AG09319 (cell line): ENCODE measurements at places on chromosomes 3 and 15.

DNA sequence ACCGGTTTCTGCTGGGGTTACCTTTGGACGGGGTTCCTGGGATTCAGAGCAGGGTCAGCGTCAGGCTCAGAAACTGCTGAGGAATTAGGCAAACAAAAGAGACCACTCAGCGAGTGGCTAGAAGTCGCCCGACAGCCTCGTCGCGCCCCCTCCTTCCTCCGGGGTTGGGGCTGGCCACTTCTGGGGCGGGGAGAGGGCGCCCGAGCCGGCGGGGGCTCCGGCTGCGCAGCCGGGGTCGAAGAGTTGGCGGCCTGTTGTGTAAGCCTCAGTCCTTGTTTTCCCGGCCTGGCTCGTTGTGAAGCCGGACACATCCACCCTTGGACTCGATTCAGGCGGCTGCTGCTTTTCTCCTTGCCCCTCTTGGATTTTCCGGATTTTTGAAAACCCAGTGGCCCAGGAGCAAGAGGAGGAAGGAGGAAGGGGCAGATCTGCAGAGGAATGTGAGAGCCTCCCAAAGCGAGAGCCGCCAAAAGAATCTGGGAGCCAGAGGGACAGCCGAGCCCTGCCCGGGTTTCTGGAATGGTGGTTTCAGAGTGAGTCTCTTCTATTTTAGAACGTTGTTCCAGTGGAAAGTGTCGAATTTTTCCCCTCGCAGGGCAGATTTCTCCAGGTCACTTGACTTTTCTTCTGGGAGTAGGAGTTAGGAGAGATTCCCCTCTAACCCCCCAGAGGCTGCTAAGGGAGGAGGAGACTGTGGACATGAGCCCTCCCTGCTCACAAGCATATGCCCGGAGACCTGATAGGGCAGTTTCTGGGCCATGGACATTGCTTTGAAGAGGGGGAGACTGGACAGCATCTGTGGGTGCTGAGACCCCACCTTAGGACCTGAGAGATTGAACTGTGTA, 666 bp downstream of the SNX33 start:
- DNase-seq = no peak

DNA sequence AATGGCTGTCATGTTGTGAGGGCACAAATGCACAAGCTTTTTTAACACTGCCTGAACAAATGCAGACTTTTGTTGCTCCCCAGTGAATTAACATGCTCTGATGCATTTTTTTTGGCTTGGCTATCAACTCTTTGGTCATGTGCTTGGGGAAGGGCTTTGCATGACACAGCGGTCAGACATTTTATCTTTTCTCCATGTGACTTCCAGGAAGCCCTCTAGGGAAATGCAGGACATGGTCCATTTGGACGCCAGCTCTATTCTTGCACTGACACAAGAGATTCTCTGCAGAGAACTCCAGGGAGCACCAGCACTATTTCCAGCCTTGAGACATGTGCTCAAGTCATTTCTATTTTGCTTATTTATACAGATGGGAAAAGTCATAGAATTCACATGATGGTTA, 46.2 kb downstream of the NEK11 start:
- DNase-seq = peak; percentile 14

- no peak for DNase-seq
Observed at GRCh38 chr15:29113336-29114220, 156.0 kb downstream of the NSMCE3 start.

- DNase-seq = no peak
Observed at GRCh38 chr3:22951910-22952309, 251.2 kb upstream of the UBE2E2 start.

DNA sequence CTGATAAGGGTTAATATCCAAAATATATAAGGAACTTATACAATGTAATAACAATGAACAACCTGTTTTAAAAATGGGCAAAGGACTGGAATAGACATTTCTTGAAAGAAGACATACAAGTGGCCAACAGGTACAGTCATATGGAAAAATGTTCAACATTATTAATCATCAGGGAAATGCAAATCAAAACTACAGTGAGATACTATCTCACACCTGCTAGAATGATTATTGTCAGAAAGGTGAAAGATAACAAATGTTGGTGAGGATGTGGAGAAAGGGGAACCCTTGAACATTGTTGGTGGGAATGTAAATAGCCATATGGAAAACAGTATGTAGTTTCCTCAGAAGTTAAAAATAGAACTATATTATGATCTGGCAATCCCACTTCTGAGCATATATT, 20.4 kb downstream of the GOLM2 start:
- no peak for DNase-seq

DNA sequence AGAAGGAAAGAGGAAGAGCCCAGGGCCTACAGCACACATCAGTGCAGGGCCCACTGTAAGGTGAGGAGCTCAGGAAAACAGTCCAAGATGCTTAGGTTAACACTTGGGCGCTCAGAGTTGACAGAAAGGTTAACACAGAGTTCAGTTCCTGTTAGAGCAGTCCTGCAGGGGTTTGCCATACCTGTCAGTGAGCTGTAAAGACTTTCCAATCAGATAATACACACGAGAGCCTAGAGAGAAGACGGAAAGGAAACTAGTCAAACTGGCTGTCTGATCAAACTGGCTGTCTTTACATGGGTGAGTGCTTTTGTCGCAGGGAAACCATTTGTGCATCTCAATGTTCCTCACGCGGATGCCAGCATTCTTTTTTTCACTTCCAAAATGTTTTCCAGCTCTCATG, 61.4 kb upstream of the ARHGEF26 start:
- DNase-seq = no peak

- DNase-seq = peak; percentile 49
Observed at GRCh38 chr3:157493627-157494550, 9.3 kb downstream of the VEPH1 start.

- DNase-seq = no peak
Observed at GRCh38 chr3:41290736-41291135, 91.4 kb downstream of the CTNNB1 start.

DNA sequence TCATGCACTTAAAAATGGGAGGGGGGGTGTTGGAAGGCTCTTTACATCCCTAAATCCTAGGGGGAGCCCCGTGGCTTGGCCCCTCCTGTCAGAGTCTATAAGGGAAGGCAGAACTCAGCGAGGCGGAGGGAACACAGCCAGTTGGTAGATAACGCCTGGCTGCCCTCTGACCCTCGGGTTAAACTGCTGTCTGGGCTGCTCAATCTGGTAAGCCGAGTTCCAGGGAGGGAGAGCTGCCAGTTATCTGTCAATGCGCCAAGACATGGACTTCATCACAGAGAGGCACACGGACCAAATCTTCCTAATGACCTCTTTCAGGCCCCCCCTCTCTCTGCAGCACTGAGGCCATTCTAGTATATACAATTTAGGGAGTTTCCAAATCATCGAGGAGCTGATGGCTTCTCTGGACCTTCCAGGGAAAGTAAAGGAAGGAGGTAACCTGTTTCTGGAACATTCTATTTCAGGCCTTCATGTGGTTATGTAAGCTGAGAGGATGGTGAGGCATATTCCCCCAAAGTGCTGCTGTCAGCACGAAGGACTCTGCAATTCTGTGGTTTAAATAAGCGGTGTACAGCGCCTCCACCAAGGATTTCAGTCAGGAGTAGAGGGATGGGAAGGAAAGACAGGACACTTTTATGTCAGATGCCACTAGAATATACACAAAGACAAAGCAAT, 349.0 kb downstream of the MCTP2 start:
- no peak for DNase-seq

- DNase-seq = no peak
Observed at GRCh38 chr3:57140894-57141293, 24.3 kb downstream of the IL17RD start.

GRCh38 chr3:114809668-114810413, 337.2 kb downstream of the ZBTB20 start:
- no peak for DNase-seq

DNA sequence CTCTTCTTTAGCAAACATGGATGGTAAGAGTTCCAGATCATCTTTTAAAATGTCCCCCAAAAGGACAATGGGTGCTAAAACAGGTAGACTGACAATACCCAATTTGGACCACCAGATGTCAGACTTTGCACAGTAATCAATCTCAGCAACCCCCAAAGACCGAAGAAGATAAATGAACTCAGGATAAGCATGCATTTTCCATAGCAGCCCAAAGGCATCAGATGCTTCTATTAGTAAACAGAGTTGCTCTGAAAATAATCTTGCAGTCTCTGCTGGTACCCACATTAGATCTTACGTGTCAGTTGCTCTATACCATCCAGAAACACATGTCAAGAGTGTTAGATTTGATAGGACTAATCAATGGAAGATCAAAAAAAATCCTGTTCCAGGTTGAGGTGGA, 20.6 kb downstream of the MYH15 start:
- DNase-seq = no peak

- no peak for DNase-seq
Observed at GRCh38 chr15:40787344-40787841, 17.6 kb downstream of the C15orf62 start.

DNA sequence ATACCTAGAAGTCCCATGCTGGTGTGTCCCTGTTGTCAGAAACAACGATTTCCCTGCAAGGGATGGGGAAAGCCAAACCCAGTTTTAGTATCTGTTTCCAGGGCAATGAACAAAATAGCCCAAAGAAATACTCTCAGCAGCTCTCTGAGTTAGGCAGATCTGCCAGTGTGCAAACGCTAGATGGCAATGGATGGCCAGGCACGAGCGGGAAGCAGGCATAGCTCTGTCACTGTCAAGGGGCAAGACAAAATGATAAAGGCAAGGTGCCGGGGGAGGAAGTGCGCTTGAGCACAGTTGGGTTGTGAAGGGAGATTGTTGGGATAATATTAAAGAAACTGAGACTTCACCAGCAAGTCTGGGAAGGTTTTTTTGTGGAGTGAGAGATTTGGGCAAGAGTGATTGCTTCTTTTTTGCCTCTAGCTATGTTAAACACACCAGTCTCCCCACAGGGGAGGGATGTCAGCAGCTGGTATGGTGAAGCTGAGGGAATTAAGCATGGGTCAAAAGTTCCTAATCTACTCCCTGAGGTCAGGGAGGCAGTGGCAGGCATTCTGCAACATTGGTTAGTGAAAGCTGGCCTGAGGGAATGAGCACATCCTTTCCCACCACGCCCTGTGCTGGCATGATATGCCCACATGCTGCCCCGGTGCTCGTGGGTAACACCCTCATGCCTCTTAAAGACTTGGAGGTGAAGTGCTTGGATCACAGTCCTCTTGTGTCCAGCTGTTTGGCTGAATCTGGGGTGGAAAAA, 117.5 kb downstream of the PDCD6IP start:
- DNase-seq = no peak

- DNase-seq = no peak
Observed at GRCh38 chr3:45075821-45076625, 49.9 kb downstream of the CLEC3B start.

DNA sequence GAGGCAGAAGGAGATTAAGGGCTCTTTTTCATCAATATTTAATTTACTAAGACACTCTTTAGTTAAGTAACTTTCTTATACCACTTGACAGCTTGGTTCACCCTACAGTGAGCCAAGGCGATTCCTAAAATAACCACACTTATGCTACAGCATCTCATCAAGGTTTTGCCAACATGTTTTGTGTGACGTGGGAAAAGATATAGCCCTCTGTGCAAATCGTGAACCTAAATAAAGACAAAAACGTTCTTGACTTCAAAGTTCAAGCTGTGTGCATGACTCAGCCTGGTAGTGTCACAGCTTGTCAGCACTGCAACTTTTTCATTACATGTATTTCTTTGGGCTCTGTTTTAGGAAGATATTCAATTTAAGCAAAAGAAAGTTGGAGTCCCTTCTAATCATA, 297.0 kb upstream of the EPHA3 start:
- DNase-seq = no peak

DNA sequence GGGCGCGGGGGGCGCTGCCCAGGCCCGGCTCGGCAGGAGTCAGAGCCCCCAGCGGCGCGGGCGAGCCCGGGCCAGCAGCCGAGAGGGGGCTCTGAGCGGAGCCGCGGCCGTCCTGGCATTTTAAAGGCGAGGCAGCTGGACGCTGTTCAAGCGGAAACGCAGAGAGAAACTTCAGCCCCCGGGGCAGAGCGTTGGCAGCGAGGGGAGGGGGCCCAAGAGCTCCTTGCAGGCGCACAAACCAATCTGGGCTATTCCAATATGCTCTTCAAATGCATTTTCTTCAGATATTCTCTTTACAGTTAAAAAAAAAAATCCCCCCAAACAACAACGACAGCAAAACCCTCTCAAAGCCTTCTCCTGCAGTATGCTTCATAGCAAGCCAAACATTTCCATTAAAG, at the start of gene CTXND1:
CTXND1 (minus strand) TSS at position 93 of the 398 bp plus-strand sequence. CDS start 50,264 bp downstream, outside the sequence.
- DNase-seq = no peak

DNA sequence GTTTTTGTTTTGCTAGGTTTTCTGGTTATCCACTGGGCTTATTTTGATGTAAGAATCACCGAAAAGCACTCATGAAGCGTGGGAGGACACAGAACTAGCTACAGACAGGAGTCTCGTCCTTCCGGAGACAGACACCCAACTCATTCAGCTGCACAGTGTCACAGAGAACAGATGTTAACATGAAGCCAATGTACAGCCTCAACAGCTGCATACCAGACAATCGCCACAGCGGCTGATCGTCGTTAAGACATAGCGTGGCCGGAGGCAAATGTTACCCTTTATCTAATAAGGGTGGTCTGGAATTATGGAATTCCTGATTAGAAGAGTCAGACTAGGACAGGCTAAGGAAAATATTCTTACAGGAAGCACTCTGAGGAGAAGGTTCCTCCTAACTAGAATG, 1.1 kb upstream of the PYGO1 start:
- no peak for DNase-seq

GRCh38 chr3:36904641-36905040, 40.2 kb downstream of the TRANK1 start:
- no peak for DNase-seq

DNA sequence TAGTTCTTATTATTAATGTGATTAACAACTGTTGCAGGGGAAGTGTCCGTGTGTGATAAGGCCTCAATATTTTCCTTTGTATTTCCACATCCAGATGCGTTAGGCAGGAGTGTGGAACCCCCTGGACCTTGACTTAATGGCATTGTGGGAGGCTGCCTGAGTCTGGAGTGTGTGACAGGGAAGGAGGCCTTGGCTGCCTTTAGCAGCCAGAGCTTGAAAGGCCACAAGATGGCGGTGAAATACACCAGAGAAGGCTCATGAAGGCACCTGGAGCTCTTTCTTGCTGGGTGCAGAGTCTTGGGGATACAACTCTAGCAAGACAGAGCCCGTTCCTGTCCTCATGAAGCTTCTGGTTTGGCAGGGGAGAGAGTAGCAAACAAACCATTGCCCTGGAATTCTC, 36.9 kb downstream of the POLR2M start:
- no peak for DNase-seq

DNA sequence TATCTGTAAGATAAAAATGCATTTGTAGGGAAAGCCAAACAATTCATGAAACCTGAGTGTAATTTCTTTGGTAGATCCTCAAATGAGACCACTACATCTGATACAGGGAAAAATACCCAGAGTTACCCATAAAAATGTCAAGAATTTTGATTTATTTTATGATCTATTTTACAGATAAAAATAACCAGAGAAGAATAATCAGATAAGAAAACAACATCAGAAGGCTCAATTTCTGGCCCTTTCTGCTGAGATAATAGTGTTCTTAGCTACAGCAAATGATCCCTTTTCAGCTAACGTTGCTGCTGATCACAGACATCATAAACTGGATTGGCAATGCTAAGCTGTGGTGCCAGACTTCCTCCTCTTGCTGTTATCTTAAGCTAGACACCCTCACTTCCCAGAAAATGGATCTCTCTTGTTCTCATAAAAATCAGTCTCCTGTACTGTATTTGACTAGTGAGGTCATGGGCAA, 21.3 kb upstream of the TMEM108 start:
- no peak for DNase-seq

- DNase-seq = no peak
Observed at GRCh38 chr15:99721896-99722295, 11.3 kb downstream of the LYSMD4 start.

GRCh38 chr3:151228666-151229040, 25.6 kb upstream of the GPR171 start:
- DNase-seq = peak; percentile 25
